Motor neuron (in vitro differentiated cells): ENCODE measurements at places on chromosomes 3 and 15. TPM values are rescaled to one million over a fixed set of nuclear protein-coding genes. Genes with fewer than 3 reads are reported as not detected.

GRCh38 chr3:37729119-37729518 lies 132.6 kb upstream of the CTDSPL start:
- no peak for ATAC-seq

SRGAP3 gene
- 63.2 and 66.4 TPM in 2 replicates for total RNA-seq

DNA sequence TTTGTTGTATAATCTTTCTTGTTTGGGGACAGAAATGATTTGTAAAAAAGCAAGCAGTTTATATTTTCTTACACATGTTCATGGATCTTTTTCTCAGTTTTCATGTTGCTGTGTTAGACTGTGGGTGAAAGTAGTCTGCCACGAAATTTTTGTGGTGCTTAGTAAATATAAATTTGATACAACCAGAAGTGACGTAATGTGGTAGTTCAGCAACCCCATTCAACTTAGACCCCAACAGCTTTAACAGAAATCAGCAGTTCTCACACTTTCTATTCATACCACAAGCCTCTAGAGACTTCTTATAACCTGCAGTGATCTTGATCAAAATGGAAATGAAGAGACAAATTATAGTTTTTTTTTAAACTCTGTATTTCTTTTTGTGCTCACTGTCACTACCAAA lies 120.2 kb upstream of the IGSF10 start:
- no peak for ATAC-seq

EFL1 gene
- 17.5 and 19.2 TPM in 2 replicates for total RNA-seq

LRRK1 gene
- total RNA-seq, result 1.3 and 1.5 TPM in 2 replicates

DNA sequence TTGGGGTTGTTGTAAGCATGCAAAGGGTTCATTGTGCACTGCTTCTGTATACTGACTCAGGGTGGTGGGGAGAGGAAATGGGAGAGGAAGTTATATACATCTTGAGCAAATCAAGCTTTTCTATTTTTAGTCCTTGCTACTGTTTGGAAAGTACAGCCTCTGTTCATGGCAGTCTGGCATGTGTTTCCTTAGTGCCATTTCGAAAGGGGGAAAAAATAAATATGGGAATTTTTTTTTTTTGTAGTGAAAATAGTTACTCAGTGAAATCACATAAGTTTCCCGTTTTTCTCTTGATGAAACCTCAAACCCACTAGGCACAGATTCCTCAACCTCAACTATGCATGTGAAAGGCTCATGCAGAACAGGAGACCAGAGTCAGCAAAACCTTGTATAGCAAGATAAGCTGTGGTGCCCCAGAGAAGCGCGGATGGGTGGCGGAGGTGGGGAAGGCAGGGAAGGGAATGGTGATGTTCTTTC lies 353.3 kb downstream of the LPP start:
- ATAC-seq, result no peak

- ATAC-seq, result no peak
Observed at GRCh38 chr15:89410039-89410435, 75.4 kb upstream of the POLG start.

SRPRB gene
- total RNA-seq, result 43.2 and 44.4 TPM in 2 replicates

CDC25A gene
- 12.7 and 13.9 TPM in 2 replicates for total RNA-seq

- ATAC-seq, result no peak
Observed at GRCh38 chr3:3509665-3510064, 289.6 kb upstream of the LRRN1 start.

OR5K3 gene
- not detected in 2 replicates for total RNA-seq

DNA sequence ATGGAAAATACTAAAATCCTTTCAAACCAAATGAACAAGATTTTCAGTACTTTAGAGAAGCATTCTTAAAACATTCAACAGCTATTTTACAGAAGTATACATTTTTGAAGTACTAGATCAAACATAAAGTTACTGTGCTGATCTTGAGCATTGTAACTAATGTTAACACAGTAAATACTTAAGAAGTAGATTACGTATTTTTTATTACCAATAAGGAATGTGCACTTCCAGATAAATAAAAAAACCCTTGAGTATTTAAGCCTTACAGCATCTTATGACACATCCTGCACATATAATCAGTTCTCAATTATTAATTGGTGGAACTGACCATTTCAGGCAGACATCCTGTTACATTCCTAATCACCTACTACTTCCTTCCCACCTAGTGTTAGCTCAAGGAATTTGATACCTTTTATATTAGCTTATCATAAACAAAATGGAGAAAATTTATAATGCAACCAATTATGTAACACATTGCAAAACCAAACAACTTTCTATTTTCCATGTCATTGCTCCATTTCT lies 32.8 kb downstream of the COPS2 start:
- no peak for ATAC-seq

LRRIQ4 gene
- 0.21 TPM in 1 of 2 replicates, not detected in the other for total RNA-seq

KNG1 gene
- total RNA-seq, result 0.05 TPM in 2 replicates

DNA sequence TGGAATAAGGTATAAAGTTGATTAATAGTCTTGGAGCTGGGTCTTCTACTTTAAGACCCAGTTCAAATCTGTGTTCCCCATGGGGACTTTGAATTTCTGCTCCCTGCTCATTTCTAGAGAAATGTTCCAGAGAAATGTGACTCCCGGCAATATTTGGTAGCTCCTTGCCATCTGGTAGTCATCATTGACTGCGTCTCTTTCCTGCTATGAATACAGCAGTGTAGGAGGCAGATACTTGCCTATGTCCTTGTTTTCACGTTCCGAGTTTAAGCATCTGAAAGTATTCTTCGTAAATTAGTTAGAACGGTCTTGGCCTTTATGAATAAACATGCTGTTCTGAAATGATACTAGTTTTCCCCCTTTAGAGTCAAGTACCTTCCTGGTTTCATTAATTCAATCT lies 352.9 kb downstream of the PTPRG start:
- no peak for ATAC-seq

- peak; percentile 19 for ATAC-seq
Observed at GRCh38 chr3:186782542-186783057, 777 bp upstream of the EIF4A2 start.

- ATAC-seq, result no peak
Observed at GRCh38 chr3:38347421-38348200, 1.0 kb downstream of the XYLB start.

GRCh38 chr3:25849091-25849490 lies 59.2 kb downstream of the OXSM start:
- ATAC-seq, result no peak

KIF15 gene
- total RNA-seq, result 11.1 and 16.0 TPM in 2 replicates

GRCh38 chr3:165440380-165440779 lies 244.2 kb upstream of the SLITRK3 start:
- no peak for ATAC-seq

NOX5 gene
- 1.2 TPM in 2 replicates for total RNA-seq

HHATL gene
- total RNA-seq, result 2.0 TPM in 1 of 2 replicates, not detected in the other

DNA sequence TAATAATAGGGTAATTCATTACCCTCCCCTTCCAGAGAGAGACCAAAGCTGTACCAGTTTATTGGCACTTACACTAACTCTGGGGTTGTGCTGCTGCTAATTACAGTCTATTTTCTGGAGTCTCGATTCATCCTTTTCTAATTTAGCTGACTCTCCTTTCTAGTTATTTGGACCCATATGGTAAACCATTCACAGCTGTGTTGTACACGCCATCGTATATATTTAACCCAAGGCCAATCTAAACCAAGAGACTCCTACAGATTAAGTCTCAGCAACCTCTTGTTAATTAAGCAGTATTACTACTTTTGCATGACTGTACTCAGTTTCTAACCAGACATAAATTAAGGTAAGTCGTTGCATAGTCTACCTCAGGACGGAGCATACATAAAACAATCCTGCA lies 22.5 kb downstream of the ANXA2 start:
- ATAC-seq, result no peak

DNA sequence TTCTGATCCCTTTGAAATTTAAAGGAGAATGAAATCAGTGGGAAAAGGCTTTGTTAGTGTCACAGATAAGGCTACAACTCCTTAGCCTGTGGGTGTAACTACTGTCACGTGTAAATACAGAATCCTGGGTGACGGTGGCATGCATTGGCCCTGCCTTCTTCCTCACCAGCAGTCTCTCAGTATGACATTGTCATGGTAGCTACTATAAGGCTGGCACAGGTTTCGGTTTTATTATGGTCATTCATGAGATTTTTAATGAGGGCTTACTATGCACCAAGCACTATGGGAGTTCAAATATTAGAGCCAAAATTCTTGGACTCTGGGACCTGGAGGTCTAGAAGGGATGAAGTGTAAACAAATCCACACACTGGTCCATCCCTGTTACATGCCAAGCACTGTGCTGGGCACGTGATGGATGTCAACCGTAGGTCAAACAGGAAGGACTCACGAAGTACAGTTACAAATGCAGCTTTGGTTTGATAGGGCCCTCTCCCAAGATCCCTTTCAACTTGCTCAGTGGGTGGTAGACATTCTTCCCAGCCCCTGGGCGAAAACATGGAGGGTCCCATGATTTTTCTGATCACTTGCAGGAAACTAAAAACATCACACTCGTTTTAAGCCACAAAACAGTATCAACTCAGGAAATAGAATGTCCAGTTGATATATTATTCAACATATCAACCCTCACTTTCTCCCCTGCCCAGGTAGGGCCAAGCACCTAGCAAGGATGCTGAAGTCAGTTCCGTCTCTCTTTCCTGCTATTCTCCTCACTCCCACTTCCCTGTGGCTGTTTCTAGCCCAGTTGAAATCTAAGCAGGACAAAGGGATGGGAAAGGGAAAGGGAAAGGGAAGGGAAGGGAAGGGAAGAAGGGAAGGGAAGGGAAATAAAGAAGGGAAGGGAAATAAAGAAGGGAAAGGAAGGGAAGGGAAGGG lies 25.3 kb downstream of the BFSP2 start:
- no peak for ATAC-seq

TEX55 gene
- total RNA-seq, result 0.74 TPM in 1 of 2 replicates, not detected in the other

- no peak for ATAC-seq
Observed at GRCh38 chr3:174619239-174619638, 239.9 kb upstream of the NAALADL2 start.

DNA sequence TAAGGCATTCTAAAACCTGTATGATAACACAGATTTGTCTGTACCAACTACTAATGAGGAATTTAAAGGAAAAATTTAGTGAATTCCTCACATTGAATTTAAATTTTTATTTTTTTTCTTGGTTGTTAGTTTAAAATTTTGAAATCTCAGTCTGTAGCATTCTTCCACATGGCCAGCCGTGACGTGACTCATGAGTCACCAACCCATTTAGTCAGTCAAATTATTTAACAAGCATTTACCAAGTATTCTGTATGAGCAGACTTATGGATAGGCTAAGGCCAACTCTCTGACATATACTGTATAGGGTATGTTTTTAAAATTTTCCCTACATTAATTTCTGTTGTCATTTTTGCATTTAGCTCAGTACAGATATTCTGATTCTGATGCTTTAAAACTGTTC lies 112.9 kb downstream of the CNTN4 start:
- ATAC-seq, result no peak

DNA sequence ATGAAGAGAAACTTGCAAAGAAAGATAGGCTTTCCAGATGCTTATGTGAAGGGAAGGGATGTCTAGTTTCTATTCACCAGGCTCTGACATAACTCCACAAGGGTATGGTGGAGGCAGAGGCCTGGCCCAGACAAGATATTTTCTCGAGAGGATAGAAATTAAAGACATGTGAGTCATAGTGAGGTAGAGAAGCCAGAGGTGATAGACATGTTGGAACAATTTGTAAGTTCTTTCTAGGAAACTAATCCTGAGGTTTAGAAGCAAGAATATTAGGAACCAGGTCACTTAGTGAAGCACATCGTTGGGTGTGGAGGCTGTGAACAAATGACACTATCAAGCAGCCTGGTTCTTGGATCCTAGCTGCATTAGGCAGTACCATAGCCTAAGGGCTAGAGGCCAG lies 176.9 kb downstream of the BBX start:
- ATAC-seq, result no peak

DNA sequence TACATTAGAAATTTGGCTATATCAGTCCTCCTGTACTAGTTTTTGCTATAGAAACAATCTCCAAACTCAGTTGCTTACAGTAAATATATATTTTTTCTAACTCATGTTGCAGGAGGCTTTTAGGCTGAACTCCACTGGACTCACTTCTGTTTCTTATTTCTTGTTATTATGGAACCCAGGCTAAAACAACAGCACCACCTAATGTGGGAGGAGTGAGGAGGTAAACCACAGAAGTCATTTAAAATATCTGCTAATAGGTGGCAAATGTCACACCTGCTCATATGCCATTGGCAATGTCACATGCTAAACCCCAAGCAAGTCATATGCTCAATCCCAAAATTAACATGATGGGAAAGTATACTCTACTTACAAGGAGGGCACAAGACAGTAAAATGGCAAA lies 462.2 kb downstream of the PLOD2 start:
- ATAC-seq, result no peak

CCR1 gene
- 0.15 TPM in 1 of 2 replicates, not detected in the other for total RNA-seq

CHL1 gene
- total RNA-seq, result 64.9 and 80.2 TPM in 2 replicates
